ENCODE measurements at places on chromosomes 12 and 14.

DNA sequence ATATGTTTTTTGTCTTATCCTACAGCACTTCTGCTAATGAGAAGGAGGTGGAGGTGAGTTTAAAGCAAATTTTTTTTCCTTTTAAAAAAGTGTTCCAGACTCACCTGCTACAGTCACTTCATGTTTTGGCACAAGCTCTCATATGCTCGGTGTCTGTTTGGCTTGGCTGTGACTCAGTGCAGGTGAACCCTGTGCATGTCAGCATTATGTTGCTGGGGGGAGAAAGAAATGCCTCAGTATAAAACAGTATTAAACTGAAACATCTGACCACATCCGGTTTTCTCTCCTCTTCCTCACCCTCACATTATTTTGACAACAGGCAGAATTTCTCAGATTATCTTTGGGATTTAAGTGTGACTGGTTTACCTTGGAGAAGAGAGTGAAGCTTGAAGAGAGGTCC lies 105.2 kb downstream of the DNAI7 start:
- no peak for DNase-seq

DNA sequence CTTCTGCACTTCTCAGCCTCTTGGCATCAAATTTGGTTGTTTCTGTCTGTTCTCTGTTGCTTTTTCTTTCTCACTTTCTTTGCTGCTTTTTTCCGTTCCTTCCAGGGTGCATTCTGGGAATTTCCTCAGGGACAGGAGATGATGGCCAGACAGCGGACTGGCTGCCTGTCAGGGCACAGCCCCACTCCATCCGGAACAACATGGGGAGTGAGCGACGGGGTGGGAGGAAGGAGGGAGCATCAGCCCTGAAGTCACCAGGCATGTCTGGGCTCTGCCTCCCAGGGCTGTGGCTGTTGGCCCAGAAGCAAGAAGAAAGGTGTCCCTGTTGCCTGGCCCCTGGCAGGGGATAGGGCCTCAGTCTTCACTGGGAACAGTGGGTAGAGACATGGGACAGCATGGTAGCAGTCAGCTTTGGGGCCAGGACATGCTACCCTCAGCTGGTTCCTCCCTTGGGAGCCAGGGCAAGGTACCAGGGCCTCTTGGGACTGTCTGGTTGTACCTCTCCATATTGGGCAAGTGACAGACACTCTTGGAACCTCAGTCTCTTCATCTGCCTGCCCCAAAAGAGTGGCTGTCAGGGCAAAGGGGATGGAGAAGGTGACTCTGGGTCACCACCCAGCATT lies 8.6 kb downstream of the PGF start:
- no peak for DNase-seq

GRCh38 chr12:12818701-12819100 lies 5.6 kb downstream of the DDX47 start:
- no peak for DNase-seq

- DNase-seq: no peak
These were observed 16.5 kb downstream of the NGDN start for GRCh38 chr14:23486036-23486435.

DNA sequence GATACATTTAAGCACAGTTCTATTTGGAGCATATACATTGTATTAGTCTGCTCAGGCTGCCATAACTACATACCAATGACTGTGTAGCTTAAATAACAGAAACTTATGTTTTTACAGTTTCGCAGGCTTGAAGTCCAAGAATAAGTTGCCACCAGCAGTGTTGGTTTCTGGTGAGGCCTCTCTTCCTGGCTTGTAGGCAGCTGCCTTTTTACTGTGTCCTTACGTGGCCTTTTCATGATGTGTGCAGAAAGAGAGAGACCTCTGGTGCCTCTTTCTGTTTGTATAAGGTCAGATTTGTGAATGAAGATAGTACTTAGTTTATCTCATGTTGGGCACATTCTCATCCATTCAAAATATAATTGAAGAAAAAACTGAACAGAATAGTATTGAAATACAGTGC lies 636.6 kb downstream of the FLRT2 start:
- no peak for DNase-seq

GRCh38 chr12:118058881-118059280 lies 2.1 kb downstream of the WSB2 start:
- no peak for DNase-seq

- DNase-seq: no peak
These were observed 961 bp downstream of the SRRM4 start for GRCh38 chr12:118982302-118982701.

GRCh38 chr14:50947446-50947845 lies 3.2 kb upstream of the PYGL start:
- no peak for DNase-seq

GRCh38 chr14:80679273-80679672 lies 262.3 kb downstream of the CEP128 start:
- no peak for DNase-seq

DNA sequence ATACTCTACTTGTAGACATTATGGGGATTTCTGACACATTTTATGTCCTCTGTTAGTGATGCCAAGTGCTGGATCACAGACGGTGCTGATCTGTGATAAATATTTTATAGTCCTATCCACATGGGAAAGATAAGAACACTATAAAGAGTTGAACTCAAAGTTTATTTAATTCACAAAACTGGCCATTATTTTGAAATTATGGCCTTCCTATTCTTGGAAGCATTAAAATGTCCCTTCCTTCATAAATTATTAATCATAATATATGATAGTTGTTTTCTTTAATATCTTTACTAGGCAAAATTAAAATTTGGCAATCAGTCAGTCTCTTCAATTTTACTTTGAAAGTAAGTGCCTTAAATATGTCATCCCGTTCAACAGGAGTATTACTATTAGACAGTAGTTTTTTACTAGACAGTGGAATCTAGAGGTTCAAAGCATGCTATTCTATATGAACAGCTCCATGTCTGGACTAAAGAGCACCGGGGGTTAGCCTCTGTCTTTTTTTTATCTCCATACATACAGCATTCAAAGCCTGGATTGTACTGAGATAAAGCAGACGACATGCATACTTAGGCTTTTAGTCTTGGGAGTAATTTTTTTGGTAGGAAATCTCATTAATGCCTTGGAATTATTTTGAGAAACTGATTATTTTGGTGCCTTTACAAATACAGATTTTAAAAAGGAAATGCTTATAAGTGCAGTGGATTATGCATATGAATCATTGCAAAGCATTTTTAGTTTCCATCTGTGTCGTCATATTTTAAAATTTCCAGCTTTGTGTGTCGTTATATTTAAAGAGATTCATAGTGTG lies 306.1 kb upstream of the RGS6 start:
- no peak for DNase-seq

- no peak for DNase-seq
These were observed 32.8 kb downstream of the KCNMB4 start for GRCh38 chr12:70398862-70399261.

DNA sequence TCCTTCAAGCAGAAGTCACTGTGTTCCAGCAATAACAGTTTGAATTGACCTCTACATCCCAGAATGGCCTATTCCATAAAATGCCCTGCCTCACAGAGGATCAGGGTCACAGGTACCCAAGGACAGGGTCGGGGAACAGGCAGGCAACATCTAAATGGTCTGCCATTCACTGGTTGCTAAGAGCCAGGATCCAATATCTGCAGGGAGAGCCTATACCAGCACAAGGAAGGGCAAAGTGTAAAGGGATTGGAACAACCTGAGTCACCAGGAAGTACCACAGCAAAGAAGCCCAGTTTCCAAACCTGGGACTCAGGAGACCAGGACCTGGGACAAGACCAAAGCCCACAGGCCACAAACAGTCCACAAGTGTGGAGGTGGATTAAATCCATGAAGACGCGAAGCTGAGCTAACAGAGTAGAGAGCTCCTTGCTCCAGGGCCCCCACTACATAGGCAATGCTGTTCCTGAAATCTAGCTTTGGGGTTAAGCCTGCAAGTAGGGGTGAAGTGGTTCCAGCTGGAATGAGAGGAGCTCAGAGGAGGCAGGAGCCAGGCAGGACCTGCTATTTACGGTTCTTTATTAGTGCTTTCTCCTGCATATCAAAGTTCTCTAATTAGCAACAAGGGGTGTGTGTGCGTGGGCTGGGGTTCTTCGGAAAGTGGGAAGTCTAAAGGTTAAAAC lies 274.3 kb downstream of the BCL11B start:
- no peak for DNase-seq

DNA sequence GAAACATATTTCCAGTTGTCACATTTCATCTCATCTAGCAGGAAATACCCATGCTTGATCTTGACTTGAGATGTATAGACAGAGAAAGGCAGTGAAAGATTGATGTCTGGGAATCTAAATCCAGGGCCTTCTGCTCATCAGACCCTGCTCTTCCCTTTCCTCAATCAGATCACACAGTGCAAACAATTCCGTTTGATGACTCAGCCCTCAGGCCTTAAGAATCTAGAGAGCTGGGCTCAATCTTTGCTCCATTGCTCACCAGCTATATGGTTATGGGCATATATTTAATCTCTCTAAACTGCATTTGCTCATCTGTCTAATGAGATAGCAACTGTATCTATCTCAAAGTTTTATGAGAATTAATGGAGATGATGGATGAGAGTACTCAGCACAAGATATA lies 201.8 kb upstream of the CCDC196 start:
- no peak for DNase-seq

DNA sequence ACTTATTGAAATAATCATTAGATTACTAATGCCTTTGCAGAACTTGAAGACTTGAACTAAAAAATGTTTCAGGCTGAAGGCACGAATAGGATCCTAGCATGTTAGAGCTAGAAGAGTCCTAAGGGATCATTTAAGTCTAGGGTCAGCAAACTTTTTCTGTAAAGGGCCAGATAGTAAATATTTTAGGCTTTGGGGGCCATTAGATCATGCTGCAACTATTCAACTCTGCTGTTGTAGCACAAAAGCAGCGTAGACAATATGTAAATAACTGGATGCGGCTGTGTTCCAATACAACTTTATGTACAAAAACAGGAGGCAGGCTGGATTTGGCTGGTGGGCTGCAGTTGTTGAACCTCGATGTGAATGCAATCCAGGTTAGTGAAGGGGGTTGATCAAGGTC lies 221.7 kb downstream of the ATP23 start:
- DNase-seq: no peak
